ENCODE measurements at places on chromosomes 7 and 10.
A peak's percentile ranks its signal among the peaks of the same experiment; 100 is the strongest.

DNA sequence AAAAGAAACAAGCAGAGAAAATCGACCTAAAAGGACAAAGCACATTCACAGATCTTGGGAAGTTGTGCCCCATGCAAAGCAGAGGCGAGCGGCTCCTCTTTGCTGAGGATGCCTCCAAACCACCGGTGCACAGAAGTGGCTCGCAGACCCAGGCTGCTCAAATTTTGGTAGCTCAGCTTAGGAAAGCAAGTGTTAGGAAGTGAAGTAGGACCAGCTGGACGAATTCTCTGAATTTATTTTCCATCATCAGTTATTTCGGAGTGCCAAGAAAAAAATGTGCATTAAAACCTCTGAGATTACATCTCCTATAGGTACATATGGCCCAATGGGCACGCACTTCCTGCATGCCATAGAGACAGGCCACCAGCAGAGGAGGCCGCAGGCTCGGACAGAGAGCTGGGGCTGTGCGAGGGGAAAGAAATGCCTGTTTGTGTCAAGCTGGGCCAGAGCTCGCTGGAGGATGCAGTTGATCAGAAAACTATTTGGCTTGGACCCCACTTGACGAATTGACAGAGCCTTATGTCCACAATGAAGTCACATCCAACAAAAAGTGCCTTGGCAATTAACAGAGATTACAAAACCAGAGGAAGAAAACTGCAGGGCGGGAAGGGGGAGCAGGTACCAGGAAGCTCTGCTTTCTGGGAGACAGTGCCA is 122.3 kb upstream of the LYZL2 start:
- DNase-seq: peak; percentile 46

- no peak for DNase-seq
Observed at GRCh38 chr7:55131142-55131929, 112.5 kb downstream of the EGFR start.

DNA sequence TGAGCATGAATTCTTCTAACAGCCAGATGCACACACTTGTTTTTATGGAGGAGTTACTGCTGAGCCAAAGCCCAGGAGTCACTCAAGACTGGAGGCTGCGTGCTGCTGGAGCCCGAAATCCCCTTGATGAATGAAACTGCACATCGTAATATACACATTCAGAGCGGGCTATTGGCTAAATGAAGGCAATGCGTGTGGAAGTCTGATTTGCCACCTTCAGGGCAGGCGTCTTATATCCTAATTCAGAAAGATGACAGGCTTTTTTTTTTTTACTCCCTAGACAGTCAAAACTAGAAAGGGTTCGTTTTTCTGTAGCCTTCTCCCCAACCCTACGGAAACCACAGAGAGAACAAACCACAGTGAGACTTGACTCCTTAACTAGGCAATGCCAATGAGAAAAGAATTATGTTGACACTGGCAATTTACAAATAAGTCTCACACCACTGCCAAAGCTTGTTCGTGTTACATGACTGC is 227.2 kb upstream of the KLF14 start:
- peak; percentile 75 for DNase-seq

DNA sequence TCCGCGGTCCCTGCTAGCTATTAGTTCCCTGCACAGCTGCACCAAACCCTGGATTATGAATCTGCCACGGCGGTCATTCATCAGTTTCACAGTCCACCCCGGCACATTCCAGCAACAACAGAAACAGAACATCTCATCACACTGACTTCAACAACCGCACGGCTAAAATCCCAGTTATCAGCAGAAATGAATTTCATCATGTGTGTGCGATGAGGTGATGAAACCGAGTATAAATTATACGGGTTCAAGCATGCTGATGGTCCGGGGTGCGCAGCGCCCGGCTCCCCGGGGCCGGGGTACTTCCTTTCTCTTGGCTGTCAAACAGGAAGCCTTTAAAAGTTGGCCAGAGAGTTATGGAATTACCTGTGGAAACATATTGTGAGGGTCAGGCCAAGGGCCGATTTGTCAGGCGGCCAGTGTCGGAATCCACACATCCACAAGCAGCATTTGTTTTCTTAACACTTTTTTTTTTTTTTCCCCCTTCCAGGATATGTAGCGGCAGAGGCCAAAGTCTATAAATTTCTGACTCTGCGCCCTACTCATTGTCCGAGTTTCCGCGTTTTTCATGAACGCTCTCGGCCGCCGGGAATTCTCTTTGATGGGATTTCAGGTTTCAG is 420.9 kb upstream of the MGMT start:
- DNase-seq: no peak

DNA sequence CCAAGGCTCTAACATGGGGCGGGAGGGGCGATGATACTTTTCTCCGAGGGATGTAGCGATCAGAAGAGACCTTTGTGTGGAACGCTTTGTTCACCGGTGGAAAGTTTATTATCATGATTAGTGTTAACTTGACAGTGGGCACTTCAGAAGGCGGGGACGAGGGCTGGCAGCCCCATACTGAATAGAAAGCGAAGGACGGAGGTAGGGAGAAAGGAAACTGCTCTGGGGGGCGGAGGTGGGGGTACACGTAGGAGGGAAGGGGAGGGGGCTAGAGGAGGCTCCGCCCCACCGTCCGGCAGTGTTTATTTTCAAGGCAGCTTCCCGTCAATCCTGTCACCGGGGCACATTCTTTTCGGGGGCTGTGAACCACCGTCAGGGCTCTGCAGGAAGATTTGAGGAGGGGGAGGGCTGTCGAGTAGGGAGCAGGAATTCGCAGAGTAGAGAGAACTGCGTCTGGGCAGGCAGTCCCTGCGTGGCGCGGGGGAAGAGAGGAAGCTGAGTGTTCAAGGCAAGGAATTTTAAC is 9.4 kb upstream of the NKX2-3 start:
- no peak for DNase-seq

DNA sequence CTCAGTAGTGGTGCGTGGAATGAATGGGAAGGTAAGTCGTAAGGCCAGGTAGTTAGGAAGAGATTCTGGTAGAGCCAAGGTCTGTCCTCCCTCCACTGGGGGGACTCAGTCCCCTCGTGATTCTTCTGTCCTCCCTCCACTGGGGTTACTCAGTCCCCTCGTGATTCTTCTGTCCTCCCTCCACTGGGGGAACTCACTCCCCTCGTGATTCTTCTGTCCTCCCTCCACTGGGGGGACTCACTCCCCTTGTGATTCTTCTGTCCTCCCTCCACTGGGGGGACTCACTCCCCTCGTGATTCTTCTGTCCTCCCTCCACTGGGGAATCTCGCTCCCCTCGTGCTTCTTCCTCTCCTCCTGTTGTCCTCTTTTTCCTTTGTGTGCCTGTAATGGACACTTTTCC is 125.1 kb downstream of the CELF2 start:
- DNase-seq: no peak

All from HL-60 (cell line).